ENCODE measurements at places on chromosomes 2 and 18.

DNA sequence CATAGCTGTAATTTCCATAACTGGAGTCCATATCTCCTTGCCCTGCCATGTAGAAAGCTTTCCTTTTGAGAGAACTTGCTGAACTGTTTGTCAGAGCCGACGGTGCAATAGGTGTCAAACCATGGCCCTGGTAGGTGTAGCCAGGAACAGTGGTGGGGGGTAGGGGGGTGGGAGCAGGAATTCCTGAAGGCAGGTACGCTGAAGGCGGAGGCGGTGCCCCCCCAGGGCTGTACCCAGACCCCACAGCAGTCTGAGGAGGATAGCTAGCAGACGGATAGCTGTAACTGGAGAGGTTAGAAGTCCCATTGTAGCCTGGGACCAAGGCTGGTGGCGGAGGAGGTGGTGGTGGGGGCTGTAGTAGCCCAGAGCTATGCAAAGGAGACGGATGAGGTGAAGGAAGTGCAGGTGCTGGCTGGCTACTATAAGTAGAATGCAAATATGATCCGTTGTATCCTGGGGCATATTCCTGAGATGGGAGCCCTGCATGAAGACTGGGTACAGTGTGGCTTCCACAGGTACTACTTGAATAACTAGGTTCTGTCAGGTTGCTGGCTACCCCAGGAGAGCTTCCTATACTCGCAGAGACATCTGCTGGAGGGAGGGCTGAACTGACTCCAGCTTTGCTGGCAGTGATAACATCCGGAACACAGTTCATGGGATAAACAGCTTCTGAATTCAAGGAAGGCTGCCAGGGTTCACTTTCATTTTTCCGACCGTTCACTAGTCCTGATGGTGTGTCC is 124.8 kb downstream of the FIGN start:
- peak; percentile 40 for DNase-seq

DNA sequence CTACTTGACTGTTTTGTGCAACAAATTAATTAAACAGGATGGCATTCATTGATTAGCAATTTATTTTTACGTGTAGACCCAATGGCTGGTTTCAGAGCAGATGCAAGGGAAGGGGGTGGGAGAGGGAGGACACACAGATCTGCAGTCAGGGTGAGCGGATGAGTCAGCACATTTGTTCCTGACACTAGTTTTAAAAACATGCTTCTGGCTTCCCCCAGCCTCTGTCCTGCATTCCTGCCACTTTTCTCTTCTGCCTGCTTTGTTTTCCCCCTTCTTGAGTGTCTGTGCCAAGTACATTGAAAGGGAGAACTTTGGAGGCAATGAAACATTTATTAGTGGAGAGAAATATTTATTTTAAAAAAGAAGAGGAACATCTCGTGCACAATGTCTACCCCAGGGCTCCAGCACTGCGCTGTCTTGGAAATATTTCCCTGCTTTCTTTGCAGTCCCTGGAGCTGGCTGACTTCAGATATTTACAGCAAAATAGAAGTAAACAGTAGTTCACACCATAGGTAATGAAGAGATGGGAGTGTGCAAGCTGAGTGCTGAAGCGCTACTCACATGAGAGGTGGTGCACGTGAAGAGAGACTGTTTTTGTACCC is 52.2 kb downstream of the NRP2 start:
- DNase-seq, result peak; percentile 68

- peak; percentile 75 for DNase-seq
These were observed 6.5 kb downstream of the SPR start for GRCh38 chr2:72893594-72894319.

GRCh38 chr2:69188182-69188900 is 175.4 kb downstream of the ANTXR1 start:
- DNase-seq, result no peak

- DNase-seq, result no peak
These were observed 243.9 kb upstream of the ID2 start for GRCh38 chr2:8437949-8438400.

DNA sequence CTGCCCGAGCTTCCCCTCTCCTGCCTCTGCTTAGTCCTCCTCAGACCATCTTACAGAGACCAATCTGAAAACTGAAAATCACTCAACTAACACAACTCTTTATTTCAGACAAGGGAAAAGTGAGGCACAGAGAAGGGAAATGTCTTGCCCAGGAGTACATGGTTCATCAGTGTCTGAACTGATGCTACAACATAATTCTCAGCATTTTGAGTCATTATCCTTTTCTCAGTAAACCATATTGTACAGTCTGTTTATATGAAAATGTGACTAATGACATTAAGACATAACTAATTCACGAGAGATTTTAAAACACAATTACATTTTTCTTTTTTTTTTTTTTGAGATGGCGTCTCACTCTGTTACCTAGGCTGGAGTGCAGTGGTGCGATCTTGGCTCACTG is 62.7 kb downstream of the ITSN2 start:
- no peak for DNase-seq

DNA sequence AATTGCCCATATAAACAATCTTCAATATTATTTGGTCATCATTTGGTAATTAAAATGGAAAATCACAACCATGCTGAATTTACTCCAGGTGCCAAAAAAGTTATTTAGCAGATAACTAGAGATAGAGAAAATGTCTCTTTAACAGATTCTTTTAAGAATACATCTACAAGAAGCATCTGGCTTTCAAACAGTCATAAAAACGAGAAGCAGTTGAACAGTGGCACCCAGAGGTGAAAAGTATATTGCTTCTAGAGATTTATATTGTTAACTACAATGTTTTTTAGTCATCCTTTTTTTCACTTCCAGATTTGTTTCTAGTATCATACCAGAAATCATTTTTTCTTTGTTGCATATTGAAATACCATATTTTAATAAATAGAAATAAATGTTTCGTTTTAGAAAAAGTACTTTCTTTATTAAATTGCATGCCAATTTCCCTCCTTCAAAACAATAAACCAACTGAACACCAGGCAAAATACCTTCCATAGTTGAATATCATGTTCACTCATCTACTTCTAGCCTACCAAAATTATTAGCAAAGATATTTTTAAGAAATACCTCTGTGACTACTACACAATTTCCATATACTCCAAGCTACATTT is 65.4 kb upstream of the HNRNPA3 start:
- DNase-seq, result peak; percentile 70

- DNase-seq, result no peak
These were observed 371.1 kb downstream of the NCKAP5 start for GRCh38 chr2:133197156-133197555.

DNA sequence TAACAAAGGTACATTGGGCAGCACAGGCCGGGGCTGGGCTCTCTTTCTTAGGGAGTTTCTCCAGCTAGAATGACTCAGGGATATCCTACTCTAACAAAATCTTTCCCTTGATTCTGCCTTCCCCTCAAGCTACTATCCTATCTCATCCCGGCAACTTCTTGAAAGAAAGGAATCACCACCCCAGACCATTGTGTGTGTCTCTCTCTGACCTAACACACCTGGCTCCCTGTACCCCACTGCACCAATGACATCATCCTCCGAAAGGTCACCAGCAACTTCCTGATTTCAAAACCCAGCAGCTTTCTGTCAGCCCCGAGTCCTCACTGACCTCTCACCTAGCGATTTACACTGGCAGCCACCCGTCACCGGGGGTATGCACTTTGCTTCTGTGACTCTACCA is 72.1 kb upstream of the MAP4K4 start:
- peak; percentile 45 for DNase-seq

GRCh38 chr2:61100801-61101200 is 35.1 kb downstream of the SANBR start:
- no peak for DNase-seq

- DNase-seq, result no peak
These were observed 49.9 kb upstream of the PNPT1 start for GRCh38 chr2:55743583-55743982.

GRCh38 chr2:105329561-105330495 is at the start of gene TGFBRAP1:
Gene TGFBRAP1, minus strand, starts transcription at chr2:105329735. Its CDS starts 21,434 bp downstream, at chr2:105308301.
- DNase-seq, result peak; percentile 77

GRCh38 chr2:68411397-68412126 is 46.5 kb downstream of the PLEK start:
- DNase-seq, result peak; percentile 97

- peak; percentile 62 for DNase-seq
These were observed 19.1 kb downstream of the MXD1 start for GRCh38 chr2:69933839-69934613.

DNA sequence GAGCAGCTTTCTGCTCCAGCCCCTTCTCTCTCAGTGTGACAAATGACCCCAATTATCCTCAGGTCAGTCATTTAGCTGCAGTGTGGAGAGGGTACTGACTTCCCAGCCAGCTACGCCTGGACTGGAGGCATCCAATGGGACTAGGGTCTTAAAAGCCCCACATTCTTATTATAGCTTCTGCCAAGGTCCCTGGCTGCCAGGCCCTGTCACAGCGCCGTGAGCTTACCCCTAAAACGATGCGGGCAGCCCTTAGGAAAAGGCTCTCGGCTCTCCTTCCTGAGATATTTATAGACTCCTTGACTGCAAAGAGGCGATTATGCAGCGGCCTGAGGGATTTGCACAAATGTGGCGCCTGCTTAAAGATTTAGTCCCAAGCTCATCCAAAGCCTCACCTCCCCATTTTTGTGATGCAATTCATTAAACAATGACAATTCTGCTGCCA is 69.2 kb upstream of the EDAR start:
- DNase-seq, result no peak

DNA sequence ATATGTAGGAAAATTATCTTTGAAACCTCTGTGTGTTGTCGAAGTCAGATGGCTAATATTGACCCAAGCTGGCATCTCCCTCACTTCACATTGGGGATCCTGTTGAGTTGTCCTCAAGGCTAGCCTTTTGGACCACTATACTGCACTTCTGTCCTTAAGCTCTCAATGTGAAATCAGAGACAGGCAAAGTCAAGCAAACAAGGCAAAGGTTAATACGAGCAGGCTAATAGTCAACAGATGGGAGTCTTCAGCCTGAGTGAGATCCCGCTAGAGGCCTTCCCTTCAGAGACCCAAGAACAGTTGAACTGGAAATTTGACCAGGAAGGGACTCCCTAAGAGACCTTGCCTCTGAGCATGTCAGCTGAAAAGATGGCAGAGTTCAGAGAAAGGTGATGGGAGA is 475.4 kb downstream of the PARD3B start:
- no peak for DNase-seq

DNA sequence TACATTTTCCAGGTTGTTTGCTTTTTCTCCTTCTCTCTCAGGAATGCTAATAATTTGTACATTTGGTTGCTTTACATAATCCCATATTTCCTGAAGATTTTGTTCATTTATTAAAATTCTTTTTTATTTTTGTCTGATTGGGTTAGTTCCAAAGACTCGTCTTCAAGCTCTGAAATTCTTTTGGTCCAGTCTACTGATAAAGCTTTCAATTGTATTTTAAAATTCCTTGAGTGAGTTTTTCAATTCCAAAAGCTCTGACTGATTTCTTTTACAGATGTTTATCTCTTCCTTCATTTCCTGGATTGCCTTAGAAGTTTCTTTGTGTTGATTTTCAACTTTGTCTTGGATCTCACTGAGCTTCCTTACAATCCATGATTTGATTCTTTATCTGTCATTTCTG is 50.0 kb downstream of the MBOAT2 start:
- DNase-seq, result no peak

DNA sequence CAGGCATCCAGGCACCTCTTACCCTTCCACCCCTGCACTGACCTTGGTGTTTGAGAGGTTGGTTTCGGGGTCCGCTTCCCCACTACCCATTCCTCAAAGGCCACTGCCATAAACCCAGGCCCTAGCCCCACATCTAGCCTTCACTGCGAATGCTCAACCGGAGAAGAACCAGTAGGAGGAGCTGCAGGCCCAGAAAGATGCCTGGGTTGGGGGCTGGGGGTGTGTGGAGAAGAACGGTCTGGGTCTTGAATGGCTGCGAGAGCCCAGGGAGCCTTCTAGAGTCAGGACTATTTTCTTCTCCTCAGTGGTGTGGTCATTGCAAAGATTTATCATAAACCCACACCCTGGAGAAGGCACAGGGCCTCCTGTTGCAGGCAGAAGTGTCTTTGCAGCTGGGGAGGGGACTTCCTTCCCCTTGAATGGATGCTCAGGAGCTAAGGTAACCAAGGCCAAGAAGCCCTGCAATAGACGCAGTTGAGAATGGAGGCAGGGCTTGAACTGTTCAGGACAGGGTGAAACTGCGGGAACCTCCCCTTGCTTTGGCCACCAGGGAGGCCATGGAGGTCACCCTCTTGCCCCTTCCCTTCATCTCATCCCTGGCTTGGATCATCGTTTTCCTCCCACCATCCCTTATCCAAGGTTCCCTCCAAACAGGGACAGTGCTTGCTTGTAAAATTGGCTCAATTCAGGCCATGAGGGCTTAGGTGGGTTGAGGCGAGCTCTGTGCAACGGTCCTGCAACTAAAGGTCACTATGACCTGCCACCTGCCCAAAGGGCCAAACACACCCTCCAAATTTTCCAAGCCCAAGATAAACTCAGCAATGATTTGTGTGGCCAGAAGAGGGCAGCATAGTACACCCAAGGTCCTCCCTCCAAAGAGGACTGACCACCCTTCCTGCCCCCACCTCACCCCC is 20.9 kb downstream of the THNSL2 start:
- DNase-seq, result peak; percentile 63

- no peak for DNase-seq
These were observed 65.1 kb upstream of the FOSL2 start for GRCh38 chr2:28327581-28327955.

- DNase-seq, result peak; percentile 95
These were observed 146.3 kb downstream of the RTN4 start for GRCh38 chr2:54903736-54904554.

- no peak for DNase-seq
These were observed 617.5 kb upstream of the SOX11 start for GRCh38 chr2:5074733-5075132.

DNA sequence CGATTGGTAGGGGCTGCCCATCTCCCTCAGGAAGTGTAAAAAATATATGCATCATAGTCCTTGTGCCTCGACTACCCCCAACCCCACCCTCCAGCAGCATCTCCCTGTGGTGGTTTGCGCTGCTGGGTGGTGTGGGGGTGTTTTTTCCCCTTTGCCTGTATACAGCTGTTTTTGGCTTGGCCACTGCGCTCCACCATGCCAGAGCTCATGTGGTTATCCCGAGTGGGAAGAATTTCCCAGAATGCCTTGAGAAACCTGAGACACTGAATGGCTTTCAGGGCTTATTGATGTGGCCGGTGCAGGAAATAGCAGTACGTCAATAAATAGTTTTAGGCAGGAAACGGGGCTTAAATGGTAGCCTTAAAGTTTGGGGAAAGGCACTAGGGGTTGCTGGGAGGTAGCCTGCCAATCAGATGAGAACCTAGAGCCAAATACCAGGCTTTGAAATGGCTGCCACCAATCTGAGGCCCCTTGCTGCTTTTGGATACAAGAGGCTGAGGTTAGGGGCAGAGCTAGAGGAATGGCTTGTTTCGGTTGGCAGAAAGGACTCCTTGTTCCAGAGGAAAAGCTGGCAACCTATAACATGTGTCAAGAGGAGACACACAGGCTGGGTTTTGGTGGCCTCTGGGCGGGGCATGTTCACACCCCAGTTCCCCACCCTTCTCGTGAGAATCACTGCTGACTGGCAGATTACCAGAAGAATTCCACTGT is 144.1 kb downstream of the SMAD7 start:
- no peak for DNase-seq

All from NB4 (cell line).